Stimulated activated naive CD8-positive, alpha-beta T cell treated with anti-CD3 and anti-CD28 coated beads, Interleukin-15, Interleukin-2, amounts not matched to agents 100 U/mL and 50 U/mL, for 24 hours (primary cell): ENCODE measurements at places on chromosomes 13 and 19.
A peak's percentile ranks its signal among the peaks of the same experiment; 100 is the strongest.

DNA sequence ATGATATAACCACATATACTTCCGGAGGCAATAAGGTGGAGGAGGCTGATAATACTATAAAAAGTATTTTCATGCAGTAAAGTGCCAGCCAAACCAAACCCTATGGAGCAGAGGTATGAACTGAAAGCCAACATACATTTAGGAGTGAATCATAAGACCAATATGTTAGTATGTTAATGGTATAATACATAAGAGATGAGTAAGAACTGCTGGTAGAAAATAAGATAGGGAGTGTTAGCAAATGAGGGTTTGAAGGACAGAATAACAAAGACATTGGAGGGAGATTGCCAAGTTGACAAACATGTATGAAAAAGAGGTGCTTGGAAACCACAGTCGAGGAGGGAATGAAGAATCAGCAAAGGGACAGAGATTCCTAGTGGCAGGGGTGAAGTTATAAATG, 10.8 kb downstream of the ENOX1 start:
- no peak for DNase-seq

DNA sequence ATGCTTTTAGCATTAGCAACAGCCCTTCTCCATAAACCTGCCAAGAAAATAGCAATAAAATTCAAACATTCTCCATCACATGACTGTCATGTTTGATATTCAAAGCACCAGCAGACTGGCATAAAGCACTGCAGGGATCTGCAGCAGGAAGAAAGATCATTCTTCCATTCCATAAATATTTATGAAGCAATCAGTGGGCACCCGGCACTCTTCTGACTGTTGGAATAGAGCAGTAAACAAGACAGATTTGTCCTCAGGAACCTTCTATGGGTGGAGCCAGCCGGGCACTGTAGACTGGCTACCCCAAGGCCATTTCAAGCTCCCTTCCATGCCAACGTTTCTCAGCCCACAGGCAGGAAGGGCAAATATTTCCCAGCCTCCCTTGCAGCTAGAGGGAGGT, 25.5 kb downstream of the PLA2G4C start:
- DNase-seq, result no peak

DNA sequence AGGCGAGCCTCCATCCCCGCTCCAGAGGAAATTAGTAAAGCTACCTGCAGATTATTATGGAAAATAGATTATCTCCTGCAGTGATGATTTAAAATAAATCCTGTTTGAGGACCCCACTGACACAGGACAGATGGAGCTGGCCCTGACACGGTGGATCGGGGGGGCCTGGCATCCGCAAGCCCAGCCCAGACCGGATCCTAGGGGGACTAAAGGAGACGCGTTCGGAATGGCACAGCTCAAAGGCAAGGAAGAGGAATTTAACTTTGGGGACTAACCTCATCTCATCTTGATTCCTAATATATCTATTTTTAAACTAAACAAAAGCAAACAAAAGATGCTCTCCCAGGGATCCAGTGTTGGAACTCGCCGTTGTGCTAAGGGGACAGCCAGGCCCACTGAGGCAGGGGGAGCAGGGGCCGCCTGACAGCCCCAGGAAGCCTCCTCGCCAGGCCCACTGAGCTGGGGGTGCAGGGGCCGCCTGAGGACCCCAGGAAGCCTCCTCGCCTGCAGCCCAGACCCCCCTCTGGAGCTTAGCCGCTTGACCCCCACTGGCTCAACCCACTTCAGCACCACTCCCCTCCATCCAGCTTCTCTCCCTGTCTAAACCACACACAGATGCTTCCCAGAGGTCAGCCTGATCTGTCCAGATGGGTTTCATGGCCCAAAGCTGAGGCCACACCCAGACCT, 78.6 kb downstream of the SPACA7 start:
- no peak for DNase-seq

DNA sequence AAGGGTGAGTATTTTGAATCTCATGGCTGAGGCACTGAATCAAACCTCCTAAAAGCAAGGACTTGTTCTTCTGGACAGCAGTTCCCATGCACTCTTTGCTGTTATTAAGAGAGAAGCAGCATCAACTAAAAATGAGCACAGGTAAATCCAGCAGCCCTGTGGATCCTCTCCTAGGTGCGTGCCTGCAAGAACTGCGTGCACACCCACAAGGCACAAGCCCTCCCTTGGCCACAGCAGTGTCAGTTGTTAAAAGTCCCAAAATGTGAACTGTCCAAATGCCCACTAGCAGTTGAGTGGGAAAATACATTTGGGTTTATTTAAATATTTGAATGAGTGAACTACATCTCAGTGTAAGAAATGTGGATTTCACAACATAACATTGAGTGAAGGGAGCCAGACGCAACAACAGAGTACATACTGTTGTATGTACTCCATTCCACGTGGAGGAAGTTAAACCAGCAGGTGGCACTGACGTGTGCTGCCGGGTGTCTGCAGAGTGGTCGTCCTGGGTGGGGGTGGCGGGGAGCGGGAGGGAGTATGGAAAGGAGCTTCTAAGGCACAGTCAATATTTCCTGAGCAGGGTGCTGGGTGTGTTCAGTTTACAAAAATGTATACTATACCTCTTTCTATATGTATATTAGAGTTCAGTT, 266.4 kb downstream of the NALCN start:
- no peak for DNase-seq

DNA sequence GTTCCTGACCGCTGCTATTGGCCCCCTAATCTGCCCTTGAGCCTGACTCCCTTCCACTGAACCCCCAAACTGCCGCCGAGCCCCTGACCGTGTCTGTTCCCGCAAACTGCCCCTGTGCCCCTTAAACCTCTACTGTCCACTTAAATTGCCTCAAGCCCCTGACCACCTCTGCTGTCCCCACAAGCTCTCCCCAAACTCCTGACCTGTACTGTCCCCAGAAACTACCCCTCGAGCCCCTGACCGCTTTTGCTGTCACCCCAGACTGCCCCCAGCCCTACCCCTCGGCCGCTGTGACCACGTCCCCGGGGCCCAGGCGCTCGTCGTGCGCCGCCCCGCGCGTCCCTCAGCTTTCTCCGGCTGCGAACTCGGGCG, 382 bp downstream of the ZNF77 start:
- no peak for DNase-seq

DNA sequence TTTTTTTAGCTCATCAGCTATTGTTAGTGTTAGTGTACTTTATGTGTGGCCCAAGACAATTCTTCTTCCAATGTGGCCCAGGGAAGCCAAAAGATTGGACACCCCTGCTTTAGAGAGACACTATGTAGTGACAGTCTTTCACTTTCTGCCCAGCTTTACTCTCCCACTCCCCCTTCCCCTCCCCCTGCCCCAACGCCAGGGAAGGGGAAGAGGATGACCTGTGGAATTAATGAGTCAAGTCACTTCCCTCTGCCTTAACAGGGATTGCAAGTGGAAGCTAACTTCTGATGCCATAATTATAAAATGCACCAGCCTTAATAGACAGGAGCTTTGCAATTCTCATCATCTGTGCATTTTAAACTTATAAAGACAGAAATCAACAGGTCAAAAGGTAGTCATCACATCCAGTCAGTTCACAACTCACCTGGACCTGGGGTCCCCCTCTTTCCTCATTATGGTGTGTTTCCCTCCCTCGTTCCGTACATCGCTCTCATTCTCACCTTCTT, 1.6 kb downstream of the ZNF415 start:
- no peak for DNase-seq

DNA sequence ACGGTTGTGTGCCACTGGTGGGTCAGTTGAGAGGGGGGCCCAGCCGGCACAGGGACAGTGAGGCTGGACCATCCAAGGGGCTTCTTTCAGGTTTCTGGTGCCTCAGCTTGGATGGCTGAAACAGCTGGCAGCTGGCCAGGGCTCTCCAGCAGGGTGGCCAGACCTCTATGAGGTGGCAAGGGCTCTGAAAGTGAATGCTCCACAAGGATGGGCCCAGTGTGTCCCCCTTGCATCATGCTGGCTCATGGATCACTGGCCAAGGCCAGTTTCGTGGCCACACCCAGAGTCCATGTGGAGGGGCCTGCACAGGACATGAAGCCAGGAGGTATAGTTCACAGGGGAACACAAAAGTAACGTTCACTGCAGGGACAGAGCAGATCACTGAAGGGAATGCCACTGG, 49.6 kb downstream of the CDADC1 start:
- DNase-seq, result no peak

DNA sequence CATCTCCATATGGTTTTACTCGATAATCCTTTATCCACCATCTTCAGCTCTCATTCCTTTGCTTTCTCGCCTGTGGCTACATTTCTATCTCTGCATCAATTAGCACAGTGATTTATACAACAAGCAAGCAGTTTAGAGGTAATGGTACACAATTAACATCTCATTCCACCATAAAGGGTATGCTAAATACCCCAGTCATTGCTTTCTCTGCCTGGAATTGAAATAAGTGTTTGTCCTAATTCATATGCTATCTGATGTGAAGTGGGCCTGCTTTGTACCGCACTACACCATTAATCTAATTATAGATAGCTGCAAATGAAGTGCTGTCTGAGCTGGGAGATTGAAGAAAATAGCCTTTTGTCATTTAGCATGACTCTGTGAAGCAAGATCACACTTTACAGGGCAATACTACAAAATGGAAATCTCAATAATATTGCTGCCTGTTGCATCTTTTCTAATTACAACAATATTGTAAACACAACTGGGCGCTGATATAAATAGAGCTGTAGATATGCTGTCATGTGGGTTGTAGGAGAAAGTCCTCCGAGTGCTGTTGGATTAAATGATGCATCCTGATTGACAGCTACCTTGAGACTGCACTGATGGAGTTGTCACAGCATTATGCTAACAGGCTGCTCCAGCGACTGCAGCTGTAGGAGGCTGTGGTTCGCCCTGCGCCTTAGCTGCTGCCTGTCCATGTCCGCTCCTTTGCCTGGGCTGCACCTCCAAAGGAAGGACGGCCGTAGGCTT, 78.2 kb downstream of the GGACT start:
- no peak for DNase-seq

DNA sequence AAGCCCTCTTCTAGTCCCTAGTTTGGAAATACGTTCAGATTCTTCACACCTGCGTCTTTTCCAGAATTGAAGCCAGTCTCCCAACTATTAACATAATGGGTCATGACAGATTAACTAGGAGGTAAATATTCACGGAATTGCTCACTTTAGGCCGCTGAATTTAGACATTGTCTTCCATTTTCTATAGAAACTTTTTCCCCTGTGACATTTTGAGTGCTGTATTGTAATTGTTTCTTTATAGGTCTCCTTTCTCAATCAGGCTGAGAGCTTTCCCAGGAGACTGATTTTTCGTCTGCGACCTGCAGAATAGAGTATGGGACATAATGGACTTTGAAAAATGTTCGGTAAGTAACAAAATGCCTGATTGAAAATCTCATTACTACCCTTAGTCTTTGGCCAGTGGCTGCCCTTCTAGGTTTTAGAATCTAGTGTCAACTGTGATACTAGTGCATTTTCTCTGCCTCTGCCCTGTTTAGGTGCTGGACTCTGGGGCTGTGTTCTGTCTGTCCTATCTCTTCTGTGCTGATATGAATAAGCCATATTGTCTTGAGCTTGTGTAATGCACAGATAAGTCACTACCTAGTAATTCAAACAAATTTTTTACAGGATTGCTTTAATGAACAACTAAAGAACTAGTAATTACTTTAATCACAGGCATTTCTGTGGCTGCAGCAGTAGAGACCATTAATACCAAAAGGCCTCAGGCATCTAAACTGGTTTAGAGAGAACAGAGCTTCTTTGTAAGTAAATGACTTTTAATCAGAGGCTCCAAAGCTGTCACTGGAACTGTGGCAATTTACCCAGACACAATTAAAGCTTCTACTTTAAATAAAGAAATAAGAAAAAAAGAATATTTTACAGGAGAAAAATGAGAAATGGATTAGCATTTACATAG, 122.4 kb upstream of the FREM2 start:
- no peak for DNase-seq

GRCh38 chr13:104309431-104309830, 1243.2 kb upstream of the SLC10A2 start:
- DNase-seq, result no peak

DNA sequence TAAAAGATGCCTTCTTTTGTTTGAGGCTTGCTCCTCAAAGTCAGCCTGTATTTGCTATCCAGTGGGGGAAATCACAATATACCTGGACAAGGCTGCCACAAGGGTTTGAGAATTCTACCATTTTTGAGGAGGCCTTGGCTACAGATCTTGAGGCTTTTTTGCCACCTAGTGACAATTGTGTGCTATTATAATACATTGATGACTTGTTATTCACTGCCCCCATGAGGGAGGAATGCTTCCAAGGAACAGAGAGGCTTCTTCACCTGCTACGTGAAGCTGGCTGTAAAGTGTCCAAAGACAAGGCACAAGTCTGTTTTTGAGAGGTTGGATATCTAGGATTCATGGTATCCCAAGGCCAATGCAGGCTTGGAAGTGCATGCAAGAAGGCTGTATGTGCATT, 72.5 kb downstream of the ZNF708 start:
- DNase-seq, result no peak

DNA sequence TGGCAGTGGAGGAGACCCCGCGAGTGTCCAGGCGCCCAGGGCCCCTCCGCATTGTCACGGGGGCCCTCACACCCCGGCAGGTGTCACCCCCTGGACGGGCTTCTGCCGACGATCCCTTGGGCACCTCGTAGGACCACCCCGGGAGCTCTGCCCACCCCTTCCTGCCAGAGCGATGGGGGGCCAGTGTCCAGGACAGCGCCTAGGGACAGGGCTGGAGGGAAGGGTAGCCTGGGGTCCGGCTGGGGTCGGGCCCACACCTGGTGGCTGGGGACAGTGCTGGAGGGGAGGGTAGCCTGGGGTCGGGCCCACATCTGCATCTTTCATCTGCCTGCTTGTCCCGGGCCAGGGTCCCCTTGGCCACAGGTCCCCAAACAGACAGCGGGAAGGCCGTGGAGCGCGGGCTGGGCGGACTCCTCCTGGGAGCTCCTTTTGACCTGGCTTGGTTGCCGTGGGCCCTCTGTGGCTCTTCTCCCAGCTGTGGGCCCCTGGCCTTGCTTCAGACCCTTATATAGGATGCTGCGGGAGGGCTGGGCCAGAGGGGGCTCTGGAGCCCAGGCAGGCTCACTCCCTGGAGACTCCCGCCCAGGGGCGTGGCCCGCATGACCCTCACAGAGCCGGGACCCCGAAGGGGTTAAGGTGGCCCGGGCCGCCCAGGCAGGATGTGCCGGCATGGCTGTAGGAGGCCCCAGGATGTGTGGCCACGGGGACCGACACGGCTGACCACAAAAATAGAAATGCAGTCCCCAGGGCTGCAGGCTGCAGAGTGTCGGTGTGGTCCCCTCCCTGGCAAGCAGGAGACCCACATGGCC, 74.1 kb upstream of the MCF2L start:
- no peak for DNase-seq

DNA sequence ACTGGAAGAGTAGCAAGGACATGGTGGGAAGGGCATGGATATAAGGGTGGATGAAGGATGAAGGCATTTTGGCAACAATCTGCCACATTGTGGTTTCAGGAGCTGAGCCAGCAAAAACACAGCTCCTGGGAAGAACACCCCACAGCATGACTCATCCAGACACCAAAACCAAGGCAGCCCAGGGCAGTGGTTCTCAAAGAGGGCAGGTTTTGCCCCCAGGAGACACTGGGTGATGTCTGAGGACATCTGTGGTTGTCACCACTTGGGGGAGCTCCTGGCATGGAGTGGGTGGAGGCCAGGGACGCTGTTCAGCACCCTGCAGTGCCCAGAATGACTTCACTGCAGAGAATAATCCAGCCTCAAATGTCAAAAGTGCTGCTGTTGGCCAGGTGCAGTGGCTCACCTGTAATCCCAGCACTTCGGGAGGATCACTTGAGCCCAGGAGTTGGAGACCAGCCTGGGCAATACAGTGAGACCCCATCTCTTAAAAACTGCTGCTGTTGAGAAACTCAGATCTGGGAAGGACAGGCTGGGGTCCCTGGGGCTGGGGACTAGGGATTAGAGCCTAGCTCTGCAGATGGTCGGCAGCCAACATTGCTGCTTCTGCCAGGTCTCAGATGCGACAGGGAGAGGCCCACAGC, 16.1 kb downstream of the ZFR2 start:
- peak; percentile 13 for DNase-seq
